ELF-1 (cell line): ENCODE measurements at places on chromosomes 5 and 9.

- DNase-seq: no peak
Observed at GRCh38 chr9:6426117-6426516, 13.1 kb downstream of the UHRF2 start.

DNA sequence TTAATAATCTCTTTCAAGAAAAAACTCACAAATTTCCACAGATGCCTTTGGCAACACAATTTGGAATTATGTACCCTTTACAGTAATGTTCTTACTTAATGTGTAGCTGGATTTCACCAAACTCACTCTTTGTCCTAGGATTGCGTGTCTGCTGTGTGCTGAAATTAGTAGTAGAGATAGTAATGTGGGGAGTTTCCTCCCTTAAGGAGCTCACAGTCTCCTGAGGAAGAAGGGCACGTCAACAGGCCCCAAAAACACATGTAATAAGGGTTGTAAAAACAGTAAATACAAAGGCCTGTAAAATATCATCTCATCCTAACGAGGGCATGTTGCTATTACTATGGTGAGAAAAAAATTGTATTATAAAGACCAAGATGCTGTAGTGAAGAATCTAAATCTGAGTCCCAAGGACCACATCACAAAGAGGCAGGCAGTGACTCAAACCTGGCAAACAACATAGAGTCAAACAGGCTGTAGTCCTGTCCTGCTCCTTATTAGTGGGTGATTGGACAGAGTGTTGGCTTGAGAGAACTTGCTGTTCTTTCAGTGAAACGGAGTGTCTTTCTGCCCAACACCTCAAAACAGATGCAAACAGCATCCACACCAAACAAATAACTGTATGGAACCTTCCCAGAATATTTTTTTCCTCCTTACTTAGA lies 83.2 kb upstream of the PAPPA start:
- no peak for DNase-seq

DNA sequence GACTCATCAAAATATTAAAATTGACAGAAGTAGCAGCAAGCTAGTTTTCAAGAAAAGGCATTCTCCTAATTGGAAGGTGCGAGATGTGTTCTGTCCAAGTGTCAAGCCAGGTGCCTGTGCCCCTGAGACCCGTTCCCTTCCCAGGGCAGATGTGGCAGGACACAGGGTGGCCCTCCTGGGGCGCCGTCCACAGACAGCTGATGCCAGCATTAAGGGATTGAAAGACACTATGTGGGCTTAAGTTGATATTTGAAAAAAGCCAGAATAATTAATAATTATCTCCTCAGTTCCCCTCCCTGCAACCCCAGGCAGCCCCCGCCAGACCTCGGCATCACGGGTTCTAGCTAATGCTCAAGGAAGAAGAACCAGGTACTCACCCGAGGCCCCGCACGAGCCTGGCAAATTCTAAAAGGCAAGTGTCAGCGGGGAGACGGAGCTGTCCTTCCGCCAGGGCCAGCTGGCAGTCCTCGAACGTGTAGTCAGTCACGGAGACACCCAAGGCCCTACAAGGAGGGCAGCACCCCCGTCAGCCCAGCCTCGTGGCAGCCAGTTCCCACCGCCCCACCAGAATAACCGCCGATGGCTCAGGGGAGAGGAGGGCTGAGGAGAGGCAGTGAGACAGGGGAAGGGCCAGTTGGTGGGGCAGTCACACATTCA lies 29.1 kb upstream of the SLC6A3 start:
- no peak for DNase-seq

DNA sequence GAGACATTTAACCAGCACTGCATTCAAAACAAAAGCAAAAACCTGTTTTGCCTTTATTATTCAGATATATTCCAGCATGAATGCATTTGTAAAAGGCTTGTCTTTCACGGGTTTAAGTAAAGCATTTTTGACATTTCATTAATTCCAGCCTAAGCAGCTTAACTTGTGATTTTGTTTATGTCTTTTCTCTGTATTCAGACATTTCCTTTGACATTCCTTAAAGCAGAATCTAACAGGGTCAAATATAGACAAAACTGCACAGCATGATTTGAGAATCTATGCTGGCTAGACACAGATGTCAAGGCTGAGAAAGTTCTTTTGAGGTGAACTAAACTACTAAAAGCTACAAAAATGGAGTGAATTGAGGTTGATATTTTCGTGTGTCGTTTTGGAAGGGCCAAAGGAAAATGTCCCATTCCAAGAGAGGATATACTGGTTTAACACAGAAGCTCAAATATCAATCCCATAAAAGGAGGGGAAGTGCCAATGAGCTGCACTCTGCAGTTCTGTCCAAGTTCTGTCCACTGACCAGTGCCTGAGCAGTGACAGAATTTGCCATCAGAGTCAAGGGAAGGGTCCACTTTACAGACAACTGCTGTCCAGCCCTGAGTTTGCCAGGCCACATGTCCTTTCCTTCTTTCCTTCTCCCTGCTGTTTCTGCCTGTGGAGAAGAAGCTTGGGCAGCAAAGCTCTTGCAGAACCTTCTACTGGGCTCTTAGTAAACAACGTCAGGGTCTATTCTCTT lies 198.7 kb upstream of the KLF9 start:
- no peak for DNase-seq

- DNase-seq: no peak
Observed at GRCh38 chr5:131460867-131461572, 174.0 kb downstream of the RAPGEF6 start.

DNA sequence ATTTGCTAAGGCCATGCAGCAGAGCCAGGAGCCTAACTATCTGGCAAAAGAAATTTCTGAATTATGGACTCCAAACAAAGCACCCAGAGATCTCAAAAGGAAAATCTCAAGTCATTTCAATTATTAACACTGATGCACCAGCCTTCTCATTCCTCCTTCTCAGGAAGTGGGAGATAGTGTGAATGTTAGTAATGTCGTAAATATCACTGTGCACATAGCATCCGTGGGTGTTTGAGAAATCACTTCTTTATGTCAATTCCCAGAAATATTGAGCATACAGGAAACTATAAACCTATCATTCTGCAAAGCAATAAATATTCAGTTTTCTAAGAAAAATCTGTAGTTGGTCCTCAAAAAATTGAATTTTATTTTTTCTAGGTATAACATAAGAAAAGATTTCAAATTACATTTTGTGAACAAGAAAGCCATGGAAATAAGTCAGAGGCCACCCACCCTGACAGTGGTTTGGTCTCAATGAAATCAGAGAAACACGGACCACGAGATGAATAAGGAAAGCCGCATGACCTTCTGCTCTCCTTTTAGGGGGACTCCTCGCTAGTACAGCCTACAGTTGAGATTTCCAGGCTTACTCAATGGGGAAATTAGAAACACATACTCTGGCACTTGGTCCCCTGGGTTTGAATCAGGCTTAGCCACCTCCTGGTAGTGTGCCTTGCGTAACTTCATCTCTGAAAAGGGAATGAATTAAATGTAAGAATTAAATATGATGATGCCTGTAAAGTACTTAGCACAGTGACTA lies 120.6 kb downstream of the DIRAS2 start:
- DNase-seq: no peak

DNA sequence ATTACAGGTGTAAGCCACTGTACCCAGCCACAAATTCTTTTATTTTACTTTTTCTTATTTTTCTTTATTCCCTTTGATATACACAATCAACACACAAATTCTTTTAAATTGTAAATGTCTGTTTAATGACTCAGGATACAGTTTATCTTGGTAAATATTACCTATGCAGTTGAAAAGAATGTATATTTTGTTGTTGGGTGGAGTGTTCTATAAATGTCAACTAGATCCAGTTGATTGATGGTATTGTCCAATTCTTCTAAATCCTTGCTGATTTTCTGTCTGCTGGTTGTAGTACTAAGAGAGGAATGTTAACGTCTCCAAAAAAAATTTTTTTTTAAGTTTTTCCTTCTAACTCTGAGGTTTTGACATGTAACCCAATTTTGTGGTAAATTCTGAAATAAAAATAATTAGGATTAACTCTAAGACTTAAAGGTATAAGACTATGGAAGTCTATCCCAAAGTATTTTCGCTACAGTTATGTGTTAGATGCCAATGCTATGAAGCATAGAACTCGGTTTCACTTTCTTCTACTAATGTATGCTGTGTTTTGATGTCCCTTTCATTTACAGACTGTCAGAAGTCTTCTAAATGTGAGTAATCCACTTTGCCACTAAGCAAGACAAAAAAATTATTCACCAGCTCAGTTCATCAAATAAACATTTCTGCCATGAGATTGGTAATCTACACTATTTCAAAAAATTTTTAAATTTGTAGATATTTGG lies 720.2 kb upstream of the C9orf72 start:
- no peak for DNase-seq

- DNase-seq: peak; percentile 25
Observed at GRCh38 chr5:112390327-112390726, 28.8 kb downstream of the EPB41L4A start.

DNA sequence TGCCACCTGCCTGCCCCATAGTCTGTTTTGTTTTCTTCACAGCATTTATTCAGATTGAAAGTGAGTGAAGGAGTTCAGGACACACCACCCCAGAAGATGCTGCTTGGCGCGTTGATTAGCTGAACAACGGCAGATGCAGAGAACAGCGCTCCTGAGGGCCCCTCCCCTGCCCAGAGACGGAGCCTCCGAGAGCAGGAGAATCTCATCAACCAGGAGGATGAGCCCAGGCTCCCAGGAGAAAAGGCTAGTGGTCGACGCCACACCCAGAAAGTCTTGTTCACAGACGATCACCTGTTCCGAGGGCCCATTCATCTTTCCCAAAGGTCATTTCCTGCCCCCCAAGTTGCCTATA lies 180.4 kb upstream of the PPP1R26 start:
- DNase-seq: no peak

DNA sequence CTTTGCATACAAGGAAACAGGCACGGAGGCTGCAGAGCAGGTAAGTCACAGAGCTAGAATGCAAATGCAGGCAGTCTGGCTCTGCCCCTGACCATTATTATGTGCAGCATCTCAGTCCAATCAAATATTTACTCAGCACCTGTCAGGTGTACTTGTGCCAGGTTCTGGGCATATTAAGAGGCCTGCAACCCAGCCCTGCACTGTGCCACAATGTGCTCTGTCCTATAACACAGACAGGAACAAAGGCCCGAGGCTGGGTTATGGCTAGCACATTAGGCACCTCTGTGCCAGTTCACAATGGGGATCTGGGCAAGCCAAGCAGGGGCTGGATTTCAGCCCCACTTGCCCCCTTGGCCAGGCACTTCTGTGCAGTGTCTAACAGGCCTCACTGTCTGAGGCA lies 14.0 kb downstream of the ARL15 start:
- no peak for DNase-seq

DNA sequence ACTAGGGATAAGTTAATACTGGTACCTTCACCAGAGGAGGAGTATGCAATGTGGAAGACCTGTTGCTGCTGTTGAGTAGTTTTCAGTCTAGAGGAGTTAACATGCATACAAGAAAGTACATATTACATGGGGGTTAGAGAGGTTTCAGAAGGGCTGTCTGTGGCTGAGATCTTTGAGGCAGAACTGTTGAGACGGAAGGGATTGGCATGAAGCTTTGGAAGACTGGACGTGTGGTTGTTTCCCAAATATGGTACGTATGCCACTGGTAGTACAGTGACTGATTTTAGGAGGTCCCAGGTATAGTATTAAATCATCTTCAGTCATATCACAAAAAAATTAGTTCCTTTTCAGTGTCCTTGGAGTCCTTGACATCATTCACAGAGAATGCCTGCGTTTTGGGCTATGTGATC lies 17.6 kb downstream of the TNFAIP8 start:
- no peak for DNase-seq

DNA sequence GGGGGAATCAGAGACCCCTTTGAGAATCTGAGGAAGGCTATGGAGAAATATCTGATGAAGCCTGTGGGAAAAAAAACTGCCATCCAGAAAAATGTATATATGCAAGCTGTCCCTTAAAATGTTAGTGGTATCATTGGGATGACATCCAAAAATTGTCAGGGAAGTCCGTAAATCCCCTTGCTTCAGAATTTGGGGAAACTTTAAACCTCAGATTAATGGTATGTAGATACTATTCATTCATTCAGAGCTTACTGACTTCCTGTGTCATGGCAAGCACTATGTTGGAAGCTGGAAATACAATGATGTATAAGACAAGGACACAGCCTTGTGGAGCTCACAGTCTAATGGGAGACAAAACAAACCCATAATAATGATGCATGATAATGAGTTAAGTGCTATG lies 10.9 kb upstream of the MOB3B start:
- no peak for DNase-seq

GRCh38 chr9:102362470-102363132 lies 624.2 kb upstream of the GRIN3A start:
- DNase-seq: no peak

- peak; percentile 42 for DNase-seq
Observed at GRCh38 chr9:94802793-94803192, 76.3 kb downstream of the AOPEP start.

DNA sequence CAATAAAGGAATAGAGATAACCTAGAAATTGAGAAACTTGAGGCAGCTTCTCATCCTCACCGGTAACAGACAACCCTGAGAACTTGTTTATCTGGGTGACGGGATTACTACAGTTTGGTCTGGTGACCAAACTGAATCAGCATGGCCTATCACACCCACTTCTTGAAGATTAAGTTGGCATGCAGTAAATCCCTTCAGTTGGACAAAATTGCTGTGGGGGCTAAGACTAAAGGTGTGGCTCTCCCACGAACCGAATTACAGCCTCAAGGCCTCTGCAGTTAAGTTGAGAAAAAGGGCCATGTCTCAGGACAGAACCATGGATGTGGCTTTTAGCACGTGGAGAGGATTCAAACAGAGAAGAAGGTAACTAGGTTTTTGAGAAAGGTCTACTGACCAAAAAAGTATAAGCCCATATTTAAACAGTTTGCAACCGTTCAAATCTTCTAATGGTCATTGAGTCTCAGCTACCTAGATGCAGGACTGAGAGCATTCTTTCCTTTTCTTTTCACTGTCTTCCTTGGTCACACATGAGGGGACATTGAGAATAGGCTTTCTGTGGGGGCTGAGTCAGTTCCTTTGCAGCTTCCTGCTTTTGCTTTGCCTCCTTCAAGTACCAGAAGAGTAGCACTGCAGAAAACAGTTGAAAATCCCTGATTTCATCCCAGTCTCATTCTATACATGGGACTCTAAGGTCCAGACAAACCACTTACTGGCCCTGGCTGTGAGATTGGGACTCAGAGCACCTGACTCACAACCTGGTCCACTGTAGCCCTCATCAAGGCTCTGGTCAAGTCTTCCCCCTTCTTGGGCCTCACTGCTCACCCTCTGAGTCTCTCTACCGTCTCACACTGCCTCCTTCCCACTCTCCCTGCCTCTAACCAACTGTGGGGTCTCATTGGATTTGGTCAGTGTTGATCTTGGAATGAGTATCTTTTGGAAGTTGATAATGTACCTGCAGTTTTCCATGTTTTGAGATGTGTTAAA lies 30.9 kb downstream of the PDE6A start:
- peak; percentile 9 for DNase-seq

- no peak for DNase-seq
Observed at GRCh38 chr5:157818368-157818767, 40.6 kb downstream of the CLINT1 start.

GRCh38 chr9:99303177-99303576 lies 81.1 kb downstream of the SEC61B start:
- DNase-seq: no peak

- DNase-seq: no peak
Observed at GRCh38 chr5:113760486-113760885, 247.0 kb downstream of the YTHDC2 start.

- DNase-seq: no peak
Observed at GRCh38 chr9:78923966-78924659, 627.2 kb downstream of the PSAT1 start.
